AG20443 (cell line): ENCODE measurements at places on chromosomes 12 and 14.
A peak's percentile ranks its signal among the peaks of the same experiment; 100 is the strongest.

GRCh38 chr12:132153501-132154340 lies 9.5 kb downstream of the NOC4L start:
- DNase-seq: peak; percentile 92

GRCh38 chr14:60771117-60771516 lies 36.6 kb downstream of the MNAT1 start:
- DNase-seq: no peak

GRCh38 chr14:25622763-25623162 lies 572.8 kb upstream of the STXBP6 start:
- no peak for DNase-seq

DNA sequence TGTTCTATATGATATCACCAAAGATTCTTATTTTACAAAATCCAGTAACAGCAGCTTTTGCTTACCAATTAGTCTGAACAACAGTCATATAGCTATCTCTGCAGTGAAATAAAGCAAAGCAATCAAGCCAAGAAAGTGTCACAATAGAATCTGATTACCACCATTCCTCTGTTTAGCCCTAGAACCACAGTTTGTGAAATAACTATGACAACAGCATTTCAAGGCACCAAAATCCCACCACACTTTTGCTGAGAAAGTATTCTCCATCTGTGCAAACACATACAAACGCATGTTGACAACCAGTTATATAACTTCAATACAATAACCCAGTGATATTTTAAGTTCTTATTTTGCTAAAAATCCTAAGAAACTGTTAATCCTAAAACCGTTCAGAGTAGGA lies 7.4 kb downstream of the PPP1R13B start:
- no peak for DNase-seq

DNA sequence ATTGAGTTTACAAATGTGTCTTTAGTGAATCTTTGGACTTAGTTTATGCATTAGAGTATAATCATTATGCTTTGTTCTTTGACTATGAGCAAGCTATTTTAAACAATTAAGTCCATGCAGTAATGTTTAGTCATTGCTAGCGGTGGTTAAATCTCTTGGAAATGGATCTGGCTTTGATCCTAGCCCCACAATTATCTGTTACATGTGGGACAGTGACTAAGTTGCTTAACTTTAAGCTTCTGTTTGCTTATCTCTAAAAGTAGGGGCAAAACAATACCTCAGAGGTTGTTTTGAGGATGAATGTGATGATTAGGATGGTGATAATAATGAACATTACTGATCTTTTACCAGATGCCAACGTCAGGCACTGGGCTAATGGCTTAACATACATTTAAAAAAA lies 124.2 kb downstream of the NPAS3 start:
- no peak for DNase-seq

DNA sequence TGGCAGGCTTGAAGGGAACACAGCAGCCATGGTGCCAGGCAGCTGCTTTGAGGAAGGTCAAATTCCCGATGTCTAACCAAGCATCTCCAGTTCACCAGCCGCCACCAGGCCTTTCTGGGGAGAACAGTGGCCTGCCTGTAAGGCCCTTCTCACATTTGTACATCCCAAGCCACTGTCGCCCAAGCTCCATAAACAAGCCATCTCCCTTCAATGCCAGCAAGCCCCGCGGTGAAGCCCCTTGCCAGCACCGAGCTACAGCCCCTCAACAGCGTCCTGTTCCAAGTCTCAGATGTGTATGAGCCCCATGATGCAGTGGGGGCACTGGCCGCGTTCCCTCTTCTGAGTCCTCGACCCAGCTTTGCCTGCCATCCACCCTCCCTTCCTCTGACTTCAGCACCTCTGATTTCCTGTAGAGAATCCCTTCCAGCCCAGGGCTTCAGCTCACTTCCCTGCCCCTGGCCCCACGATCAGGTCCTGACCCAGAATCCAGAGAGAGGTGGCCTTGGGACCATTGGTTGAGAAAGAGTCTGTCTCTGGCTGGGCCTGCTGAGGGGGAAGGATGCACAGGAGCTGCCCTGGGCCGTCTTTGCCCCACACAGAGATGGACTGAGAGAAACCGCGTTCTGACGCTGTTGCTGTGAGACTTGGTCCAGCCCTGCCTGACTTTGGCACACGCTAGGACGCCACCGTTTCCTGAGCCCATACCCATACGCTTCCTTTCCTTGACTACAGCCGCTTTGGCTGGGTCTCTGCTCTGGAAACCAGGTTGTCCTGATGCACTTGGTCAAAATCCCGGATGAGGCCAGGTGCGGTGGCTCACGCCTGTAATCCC lies 1.9 kb upstream of the MMP17 start:
- DNase-seq: no peak

GRCh38 chr14:22008766-22009165 lies 335.1 kb upstream of the OR4E1 start:
- no peak for DNase-seq

DNA sequence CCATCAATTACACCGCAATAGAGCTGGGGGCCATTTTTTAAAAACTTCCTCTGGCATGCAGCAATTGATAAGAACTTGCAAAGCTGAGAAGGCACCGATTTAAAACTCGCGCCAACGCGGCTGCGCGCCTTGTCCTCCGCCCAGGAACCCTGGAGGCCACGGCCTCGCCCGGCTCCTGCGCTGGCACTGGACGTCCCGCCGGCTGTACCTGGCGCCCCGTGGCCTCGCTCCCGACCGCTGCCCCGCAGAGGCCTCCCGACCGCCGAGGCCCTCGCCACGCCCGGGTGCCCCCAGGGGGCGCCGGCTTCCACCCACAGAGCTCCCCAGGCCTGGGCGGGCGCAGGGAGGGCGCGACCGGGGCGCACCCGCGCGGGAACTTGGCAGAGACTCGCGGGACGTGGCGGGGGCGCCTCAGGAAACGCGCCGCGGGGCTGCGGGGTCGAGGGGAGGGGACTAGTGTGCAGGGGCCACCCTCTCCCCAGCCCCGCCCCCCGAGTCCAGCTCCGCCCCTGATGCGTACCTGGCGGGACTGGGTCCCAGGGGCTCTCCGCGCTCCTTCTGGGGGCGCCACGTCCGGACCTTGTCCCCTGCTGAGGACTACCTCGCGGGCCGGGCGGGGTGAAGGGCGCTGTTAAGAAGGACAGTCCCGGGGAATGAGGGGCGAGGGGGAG lies 65.7 kb downstream of the TNFAIP2 start:
- DNase-seq: peak; percentile 76

- DNase-seq: no peak
Measured at GRCh38 chr14:64442300-64442988, 22.9 kb upstream of the AKAP5 start.

DNA sequence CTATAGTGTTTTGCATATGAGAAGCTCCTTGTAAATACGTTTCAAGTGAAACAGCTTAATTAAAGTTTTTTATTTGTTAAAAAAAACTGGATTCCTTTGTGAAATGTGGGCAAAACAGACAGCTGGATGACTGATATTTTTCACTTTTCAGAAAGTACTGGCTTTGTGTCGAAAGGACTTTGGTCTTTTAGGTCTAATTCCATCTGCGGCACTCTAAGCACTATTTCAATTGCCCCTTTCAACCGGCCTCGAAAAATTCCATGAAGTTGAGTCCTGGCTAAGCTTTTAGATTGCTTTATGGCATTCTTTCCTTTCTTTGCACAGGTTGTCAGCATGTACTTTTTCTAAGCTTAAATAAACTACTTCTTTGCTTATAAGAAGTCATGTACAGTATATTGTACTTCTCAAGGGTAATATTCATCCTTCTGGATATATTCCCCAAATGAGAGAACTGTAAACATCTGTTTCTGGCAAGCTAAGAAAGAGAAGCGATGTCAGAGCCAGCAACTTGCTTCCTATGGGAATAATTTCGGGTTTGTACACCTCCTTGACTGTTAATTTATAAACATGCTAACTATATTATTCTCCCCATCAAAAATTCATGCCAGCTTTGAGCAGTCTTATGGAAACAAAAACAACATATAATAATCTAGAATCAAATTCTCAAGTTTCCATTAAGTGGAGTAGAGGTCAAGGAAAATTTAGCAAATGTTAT lies 611.3 kb downstream of the ETNK1 start:
- no peak for DNase-seq

DNA sequence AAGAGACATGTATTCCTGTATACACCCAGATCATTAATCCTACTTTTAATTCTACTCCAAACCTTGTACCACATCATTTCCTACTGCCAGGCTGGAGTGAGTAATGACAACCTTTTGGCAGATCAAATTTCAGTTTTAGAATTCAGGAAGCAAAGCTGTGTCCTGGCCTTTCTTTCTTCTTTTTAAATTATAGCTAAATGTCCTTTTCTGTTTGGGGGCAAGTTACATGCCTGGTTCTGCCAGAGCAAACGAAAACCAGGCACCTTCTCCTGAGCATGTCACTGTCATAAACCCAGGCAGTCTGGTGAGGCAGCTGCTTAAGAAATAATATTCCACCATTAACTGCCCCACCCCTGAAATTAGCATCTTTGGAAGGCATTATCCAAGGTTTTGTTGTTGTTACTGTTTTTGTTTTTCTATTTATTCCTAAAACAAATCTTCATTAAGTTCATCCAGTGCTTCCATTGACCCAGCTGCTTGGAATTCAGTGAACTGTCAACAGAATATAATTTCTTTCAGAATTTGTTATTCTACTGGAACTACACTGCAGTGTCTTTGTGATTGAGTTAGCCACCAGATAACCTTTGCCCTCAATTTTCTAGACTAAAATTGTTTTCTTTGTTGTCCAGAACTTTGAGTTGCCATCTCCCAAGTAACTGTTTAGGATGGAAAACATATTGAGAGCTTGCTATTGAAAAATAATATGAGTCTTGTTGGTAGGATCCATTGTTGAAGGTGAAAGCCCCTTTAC lies 33.2 kb downstream of the SAMD4A start:
- DNase-seq: no peak

GRCh38 chr12:106673141-106673540 lies 90.3 kb downstream of the RFX4 start:
- DNase-seq: no peak

DNA sequence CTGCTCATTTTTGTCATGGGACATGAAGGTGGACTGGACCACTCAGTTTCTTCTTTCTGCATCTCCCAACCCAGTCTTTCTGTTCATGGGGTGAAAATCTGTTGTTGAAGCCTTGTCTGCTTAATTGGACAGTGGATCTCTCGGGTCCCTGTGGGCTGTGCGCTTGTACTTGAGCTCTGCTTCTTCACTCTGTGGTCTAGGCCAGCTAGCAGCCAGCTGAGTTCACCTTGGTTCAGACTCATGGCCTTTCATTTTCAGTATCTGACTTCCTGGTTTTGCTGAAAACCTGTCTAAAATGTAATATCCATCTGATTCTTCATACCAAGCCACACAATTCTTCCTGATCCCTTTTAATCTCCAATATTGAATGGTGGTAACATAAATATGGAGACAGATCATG lies 117.2 kb downstream of the LRRK2 start:
- no peak for DNase-seq

DNA sequence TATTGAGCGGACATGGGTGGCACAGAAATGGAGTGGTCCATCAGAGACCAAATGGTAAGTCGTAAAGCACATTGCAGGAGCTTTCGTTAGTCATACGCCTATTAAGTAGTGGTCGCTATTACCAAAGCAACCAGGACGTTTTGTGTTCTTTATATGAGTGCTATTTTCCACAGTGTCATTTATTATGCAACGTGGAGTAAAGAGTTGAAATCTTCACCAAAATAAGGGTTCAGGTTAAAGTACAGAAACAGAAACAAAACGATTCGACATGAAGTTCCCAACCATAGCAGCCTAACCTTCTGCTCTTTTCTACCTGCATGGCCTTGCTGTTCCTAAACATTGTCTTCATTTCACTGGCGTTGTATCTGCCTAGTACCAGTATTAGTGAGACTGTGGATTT lies 20.1 kb upstream of the FGD4 start:
- DNase-seq: no peak

GRCh38 chr14:95486875-95487668 lies 29.4 kb downstream of the SYNE3 start:
- DNase-seq: no peak

DNA sequence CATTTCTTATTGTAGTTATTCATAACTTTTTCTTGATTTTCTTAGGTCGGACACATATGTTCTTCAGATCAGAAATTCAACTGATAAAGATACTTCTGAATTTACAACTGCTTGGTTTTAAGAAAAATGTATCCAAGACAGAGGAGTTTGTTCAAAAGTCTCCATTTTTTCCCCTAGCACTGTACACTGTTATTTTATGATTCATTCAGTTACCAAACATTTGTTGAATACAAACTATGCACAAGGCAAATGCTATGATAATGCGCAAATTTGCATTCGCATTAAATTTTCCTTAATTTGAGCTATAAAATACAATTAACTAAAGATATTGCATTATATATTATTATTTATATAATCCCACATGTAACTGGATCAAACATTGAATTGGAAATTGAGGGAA lies 10.1 kb upstream of the PLEKHA5 start:
- no peak for DNase-seq

DNA sequence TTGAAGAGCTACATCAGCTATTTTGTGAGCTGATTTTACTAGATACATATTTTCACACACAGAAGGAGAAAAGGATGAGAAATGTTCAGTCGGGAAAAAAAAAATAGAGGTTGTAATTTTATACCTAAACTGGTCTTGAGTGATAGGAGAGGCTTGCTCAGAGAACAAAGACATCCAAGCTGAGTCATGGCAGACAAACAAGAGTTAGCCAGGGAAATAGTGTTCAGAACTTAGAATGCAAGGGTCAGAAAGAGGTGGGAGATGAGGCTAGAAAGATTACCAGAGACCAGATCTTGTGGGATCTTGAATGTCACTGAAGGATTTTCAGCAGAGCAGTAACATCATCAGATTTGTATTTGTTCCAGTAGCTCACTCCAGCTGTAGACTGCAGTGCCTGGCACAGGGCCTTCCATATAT lies 121.9 kb upstream of the ATF1 start:
- no peak for DNase-seq

DNA sequence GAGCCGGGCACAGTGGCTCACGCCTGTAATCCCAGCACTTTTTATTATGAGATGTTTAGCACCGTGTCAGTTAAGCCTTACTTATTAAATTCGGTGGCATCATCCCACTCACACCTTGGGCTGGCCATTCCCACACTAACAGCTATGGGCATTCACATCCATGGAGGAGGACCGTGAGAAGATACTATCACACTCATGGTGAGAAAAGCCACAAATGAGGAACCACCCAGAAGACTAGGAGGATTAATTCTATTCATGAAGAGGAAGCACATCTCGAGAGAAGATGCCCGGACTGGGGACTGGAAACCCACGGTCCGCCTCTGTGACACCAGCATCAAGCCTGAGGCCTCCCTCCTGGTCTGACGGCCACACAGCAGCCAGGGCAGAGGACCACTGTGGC lies 4.9 kb downstream of the CDC42BPB start:
- no peak for DNase-seq

DNA sequence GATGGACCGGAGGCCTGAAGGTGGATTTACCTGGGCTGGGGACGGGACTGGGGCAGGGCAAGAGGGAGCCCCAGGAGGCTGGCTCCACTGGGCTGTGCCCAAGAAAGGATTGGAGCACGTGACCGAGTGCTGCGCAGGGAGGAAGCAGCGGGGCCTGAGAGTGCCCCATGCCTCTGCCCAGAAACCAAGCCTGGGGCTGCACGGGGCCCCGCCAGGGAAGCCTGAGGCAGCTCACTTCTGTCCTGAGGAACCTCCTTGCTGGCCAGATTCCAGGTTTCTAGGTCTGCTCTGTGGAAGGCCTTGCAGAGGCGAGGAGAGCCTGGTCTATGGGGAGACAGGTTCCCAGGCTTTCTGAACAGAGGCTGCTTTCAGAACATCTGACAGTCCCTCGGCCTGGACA lies 10.4 kb downstream of the NGB start:
- no peak for DNase-seq
